ENCODE measurements at places on chromosomes 1 and 21. TPM values are rescaled to one million over a fixed set of nuclear protein-coding genes. Genes with fewer than 3 reads are reported as not detected.
A peak's percentile ranks its signal among the peaks of the same experiment; 100 is the strongest.

GRCh38 chr1:201689647-201690046, 139.3 kb upstream of the IPO9 start:
- DNase-seq, result no peak

The HSD11B1 gene
- not detected for polyA plus RNA-seq

DNA sequence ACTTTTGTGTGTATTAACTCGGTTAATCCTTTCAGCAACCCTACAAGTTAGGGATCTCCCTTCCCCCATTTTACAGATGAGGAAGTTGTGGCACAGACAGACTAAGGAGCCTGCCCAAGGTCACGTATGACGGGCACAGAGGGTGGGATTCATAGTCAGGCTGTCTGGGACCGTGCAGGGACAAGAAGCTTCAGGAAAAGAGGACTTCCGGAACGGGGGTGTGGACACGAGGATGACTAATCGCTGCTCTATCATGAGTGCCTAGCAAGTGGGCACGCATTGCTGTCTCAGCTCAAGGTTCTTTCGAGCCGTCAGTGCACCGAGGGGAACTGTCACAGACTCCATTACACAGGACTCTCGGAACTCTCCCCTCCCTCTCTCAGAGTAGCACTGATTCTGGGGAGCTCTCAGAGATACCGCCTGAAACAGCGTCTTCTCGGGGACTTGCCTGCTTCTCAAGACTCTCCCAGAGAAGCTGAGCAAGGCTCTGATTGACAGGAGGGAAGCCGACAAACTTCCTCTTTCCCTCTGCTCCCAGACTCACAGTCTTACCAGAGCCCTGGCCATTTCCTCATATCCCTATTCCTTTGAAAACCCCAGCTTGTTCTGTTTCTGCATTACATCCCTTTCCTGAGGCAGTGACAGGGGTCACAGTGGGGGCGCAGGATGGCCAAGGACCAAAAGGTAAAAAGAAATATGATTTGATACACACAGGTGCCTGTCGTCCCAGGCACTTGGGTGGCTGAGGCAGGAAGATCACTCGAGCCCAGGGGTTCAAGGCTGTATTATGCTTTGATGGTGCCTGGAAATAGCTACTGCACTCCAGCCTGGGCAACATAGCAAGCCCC, 14.4 kb downstream of the FHAD1 start:
- DNase-seq, result no peak

- DNase-seq, result peak; percentile 75
Observed at GRCh38 chr1:176559878-176560277, 96.9 kb downstream of the PAPPA2 start.

GRCh38 chr1:9628541-9629444, 22.7 kb upstream of the PIK3CD start:
- DNase-seq, result no peak

- DNase-seq, result no peak
Observed at GRCh38 chr1:19678493-19678892, 13.8 kb downstream of the HTR6 start.

The ASAP3 gene
- 49.8 TPM for polyA plus RNA-seq

The KCNT2 gene
- polyA plus RNA-seq, result 6.4 TPM

DNA sequence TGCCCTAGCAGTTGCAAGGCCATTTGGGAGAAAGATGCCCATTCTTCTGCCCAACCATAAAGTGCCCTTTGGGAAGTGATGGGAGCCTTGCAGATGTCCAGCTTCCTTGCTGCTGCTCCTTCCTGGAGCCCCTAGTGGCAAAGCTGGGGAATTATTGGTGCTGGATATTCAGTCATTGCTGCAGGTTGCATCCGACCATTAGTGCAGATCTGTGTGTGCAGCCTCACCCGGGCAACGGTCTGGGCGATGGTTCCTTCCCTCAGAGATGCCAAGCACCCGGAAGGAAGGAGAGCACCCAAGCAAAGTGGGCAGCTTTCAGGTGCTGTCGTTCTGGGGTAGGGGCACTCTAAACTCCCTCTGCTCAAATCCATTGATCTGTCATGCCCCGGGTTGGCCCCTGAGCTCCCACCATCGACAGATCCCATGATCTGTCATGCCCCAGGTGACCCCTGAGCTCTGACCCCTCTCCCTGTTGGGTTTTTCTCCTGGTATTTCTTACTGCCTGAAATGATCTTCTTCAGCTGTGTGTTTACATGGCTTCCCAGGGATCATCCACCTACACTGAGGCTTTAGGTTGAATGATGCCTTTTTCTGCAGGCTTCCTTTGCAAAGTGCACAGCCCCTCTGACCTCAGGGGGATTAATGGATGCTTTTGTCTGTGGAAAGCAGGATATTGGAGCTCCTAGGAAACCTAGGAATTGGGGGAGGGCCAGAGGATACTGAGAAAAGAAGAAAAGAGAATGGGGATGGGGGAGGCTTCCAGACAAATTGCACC, 467.5 kb downstream of the PTPRU start:
- DNase-seq, result no peak

DNA sequence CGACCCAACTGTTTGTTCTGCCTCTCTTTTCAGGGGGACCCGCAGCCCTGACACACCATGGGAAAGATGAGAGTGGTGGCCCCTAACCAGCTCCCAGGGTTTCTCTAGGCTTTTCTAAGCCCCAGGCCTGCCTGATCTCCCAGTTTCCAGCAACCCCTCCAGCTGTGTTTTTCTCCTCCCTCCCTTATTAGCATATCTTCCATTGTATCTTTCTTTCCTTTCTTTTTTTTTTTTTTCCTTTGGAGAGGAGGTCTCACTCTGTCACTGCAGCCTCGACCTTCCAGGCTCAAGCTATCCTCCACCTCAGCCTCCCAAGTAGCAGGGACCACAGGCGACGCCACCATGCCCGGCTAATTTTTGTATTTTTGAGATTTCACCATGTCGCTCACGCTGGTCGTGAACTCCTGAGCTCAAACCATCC, 1.8 kb upstream of the CERS2 start:
- no peak for DNase-seq

The CA14 gene
- 5.2 TPM for polyA plus RNA-seq

- DNase-seq, result no peak
Observed at GRCh38 chr1:18764362-18764761, 95.1 kb downstream of the TAS1R2 start.

The B3GALNT2 gene
- 30.9 TPM for polyA plus RNA-seq

The CCDC185 gene
- polyA plus RNA-seq, result not detected

- no peak for DNase-seq
Observed at GRCh38 chr1:109927911-109928321, 17.3 kb downstream of the CSF1 start.

The THRAP3 gene
- 91.2 TPM for polyA plus RNA-seq

DNA sequence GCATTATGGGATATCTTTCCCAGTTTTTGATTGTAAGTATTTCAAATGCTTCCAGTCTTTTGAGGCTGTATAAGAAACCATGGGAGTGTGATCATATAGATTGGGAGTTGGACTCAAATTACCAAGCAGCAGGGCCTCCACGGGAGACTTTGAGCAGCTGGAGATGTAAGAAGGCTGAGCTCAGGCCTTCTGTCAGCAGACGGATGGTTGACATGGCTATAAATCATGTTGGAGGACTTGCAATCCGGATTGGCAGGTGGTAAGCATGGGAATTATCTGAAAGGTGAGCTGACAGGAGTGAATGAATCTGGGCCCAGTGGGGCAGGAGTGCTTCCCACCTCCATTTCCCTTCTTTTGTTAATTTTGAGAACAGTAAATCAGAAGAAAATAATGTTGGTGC, 83.2 kb upstream of the PPM1J start:
- no peak for DNase-seq

GRCh38 chr1:228208831-228209551, 1.1 kb downstream of the OBSCN start:
- DNase-seq, result no peak

DNA sequence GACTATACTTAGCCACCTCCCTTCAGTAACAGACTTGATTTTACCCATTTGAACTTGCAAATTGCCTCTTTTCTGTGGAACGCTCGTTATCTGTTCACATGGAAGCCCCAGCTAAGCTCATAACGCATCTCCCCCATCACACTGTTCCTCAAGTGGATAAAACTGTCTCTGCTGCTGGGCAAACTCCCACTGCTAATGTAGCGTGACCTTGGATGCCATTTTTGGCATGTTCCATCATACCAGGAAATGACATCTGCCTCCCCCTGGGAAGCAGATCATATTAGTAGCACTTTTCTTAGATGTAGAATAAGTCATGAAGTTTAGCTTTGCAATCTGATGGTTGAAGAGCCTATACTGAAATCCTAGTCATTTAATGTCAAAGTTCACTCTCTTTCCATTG, 528.7 kb upstream of the PLXNA2 start:
- no peak for DNase-seq

The NBPF10 gene
- 1.3 TPM for polyA plus RNA-seq

- DNase-seq, result no peak
Observed at GRCh38 chr1:39489567-39490239, 1.7 kb upstream of the BMP8A start.

The DCDC2B gene
- 0.66 TPM for polyA plus RNA-seq

DNA sequence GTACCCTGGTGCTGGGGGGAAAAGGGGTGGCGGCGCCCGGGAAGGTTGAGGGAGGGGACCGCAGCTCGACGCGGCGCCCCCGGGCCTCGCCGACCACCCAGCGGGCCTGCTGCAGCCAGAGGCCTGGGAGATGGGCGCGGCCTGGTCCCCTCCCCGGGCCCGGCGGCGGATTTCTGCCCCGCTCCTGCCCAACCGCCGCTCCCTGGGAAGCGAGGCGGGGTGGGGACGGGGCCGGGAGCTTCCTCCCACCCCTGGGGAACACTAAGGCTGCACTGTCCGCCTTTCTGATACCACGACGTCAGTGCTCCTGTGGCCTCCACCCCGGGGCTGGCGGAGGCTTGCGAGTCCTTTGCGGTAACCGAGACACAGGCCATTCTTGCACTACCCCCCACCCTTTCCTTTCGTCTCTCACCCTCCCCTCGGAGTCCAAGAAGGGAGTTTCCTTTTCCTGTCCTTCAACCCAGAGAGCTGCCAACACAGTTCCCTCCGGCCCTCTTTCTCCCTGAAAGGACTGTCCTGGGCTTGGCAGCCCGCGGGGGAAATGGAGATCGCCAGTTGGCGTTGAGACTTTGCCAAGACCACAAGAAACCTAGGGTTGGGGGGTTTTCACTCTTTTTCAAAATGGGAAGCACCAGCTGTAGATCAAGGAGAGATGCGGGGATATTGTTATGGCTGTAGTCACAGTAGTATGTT, 742 bp downstream of the SH3GLB1 start:
- no peak for DNase-seq

GRCh38 chr1:219726480-219727272, 113.8 kb upstream of the ZC3H11B start:
- DNase-seq, result no peak

GRCh38 chr1:153344718-153345025, 4.0 kb downstream of the PGLYRP4 start:
- DNase-seq, result no peak

The FCRL1 gene
- polyA plus RNA-seq, result 0.25 TPM

All from forelimb muscle (tissue), 1 donor.